ENCODE measurements at places on chromosomes 2 and 18.

DNA sequence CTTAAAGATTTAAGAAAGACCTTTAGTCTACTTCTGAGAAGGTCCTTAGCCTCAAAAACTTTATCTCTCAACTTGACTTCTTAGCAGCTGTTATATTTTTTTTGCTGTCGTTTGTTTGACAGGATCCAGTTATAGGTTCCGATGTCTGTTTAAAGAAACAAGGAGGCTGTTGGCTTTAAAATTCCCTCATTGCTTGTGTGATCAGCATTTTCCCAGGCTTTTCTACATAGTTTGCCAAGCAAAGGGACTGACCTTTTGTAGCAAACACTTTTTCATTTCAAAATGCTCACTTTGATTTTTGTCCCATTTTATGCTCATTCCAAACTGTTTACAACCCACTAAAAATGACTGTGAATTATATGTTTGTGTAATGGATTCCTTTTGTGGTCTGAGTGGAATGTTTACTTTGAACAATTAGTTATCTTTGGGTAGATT lies 394.9 kb downstream of the ARHGAP15 start:
- no peak for DNase-seq

GRCh38 chr2:69764286-69765095 lies 22.6 kb downstream of the ANXA4 start:
- no peak for DNase-seq

GRCh38 chr18:22641958-22642357 lies 224.2 kb upstream of the CTAGE1 start:
- no peak for DNase-seq

DNA sequence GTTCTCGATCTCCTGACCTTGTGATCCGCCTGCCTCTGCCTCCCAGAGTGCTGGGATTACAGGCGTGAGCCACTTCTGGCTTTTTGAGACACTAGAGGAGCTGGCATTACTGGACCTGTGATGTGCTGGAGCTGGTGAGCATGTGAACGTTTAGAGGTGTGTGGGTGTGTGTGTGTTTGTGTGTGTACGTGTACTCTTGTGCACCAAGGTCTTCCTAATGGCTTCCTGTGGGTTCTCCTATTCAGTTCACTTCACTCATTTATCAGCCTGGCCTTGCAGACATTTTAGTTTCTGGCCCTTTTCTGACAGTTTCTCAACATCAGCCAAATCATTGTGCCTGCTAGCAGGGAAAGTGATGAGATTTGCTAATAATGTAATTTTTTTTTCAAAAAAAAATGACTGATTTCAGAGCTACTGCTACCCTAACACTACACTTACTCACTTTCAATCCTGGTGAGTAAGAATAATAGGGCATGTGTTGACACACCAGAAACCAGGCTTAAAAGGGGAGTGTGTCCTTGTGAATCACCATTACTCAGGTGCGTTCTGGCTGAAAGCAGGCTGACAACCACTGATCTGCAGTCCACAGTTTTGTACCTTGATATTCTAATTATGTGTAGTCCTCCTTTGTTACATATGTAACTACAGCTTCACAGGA lies 41.0 kb upstream of the ACTR3 start:
- no peak for DNase-seq

DNA sequence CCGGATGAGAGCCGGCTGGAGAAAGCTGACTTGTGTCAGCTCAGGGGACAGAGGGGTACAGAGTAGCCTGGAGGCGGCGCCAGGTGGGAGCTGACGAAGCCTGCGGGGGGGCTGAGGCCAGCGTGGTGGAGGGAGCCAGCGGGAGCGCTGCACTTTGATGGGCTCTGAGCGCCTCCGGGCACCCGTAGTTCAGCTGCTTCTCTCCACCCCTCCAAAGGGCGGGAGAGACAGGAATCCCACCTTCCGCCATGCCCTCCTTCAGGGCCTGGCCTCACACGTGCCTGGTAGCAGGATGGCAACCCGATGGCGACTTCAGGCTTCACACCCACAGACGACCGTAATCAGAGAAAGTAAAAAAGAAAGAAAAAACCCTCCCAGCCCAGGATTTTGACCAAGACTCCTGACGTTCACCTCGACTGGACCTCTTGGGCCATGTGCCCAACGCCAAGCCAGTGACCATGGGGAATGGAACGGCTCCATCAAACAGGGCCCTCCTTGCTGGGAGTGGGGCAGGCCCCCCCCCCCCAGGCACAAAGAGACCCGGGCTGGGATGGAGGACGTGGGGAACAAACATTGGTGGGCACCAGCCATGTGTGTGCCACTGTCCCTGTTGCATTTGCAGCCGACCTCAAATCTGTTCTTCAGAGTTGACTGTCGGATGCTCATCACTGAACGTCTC lies 60.7 kb upstream of the ASAP2 start:
- DNase-seq, result no peak

GRCh38 chr2:58155160-58155778 lies 85.9 kb downstream of the FANCL start:
- no peak for DNase-seq

DNA sequence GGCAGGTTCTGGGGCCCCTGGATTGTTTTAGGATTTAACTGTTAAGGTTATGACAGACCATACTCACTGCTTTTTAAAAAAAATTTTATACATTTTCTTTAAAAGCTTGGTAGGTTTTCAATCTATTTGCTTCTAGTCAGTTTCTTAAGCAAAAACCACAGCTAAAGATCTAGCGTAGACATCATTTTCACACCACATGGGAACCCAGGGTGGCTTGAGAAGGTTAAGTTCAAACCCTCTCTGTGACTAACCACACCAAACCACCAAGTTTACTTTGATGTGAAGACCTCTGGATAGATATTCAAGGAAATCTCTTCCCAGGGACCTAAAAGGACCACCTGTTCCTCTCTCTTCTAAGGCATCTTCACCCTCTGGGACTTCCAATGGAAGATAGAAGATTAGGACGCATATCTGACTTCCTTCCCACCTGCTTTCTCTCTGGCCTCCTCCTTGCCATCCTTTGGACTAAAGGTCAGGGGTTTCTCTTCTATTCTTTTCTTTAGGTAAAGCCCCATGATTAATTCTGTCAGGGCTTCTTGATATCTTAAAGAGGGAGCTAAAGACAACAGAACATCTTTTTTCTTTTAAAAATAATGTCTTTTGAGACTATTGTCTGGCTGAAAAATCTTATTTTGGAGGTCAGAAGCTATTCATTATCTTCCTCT lies 32.3 kb downstream of the FOSL2 start:
- no peak for DNase-seq

DNA sequence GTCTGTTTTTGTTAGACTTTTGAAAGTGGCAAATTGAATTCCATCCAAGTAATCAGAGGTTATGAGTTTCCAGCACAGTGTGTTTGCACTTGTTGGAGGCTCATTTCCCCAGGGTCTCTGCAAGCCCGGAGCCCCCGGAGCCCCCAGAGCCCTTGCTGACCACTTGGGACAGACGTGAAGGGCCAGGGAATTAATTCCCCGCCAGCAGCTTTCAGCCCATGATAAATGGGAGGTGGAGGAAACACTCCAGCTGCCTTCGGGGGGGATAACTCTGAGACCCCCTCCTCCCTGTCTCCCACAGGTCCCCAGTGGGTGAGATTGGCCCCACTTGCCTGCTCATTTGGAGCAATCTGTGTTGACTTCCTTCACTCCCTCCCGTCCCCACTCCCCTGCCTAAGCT lies 79.2 kb downstream of the KLHL29 start:
- DNase-seq, result no peak

DNA sequence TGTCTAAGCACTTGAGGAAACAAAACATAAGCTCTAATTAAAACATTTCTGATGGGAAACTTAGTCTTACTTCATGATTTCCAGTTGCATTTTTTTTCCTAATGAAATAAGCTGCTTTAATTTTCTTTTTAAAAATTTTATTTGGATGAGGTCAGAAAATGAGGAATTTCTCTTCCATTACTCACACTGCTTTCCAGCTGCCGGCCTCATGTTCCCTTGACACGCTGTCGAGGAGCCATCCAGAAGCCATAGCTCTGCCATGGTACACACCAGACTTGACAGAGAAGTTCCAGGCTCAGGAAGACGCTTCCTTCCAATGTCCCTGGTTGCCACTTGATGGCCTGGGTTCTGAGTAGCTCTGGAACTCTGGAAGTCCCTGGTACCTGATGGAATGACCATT lies 12.1 kb upstream of the MAPRE2 start:
- no peak for DNase-seq

- no peak for DNase-seq
These were observed 753.7 kb downstream of the DSC3 start for GRCh38 chr18:30288662-30289414.

DNA sequence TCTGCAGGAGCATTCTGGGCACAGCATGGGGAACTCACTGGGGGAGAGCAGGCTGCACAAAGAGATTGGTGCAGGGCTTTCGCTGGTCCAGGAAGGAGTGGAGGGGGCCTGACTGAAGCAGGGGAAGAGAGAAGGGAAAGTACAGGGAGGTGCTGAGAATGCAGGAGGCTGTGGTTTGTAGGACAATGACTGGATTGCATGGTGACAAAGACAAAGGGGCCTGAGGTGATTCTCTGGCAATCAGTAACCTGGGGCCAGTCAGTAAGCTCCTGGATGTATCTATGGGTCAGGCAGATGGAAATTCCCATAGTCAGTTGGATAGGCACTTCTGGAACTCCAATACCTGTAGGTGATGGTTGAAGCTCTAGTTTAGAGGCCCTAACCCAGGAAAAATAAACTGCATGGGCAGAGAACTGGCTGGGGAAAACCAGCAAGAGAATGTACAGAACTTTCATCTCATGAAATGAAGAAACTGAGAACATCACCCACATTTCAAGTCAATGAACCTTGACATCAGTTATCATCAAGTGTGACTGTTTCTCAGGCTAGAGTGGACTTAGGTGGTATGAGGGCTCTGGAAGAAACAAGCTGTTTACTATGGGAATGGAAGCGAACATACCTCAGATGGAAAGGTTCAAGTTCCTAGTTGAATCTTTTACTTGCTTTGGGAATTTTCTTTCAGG lies 193.2 kb downstream of the TPGS2 start:
- DNase-seq, result no peak

- DNase-seq, result no peak
These were observed 560.6 kb upstream of the ID2 start for GRCh38 chr2:8121022-8121825.

DNA sequence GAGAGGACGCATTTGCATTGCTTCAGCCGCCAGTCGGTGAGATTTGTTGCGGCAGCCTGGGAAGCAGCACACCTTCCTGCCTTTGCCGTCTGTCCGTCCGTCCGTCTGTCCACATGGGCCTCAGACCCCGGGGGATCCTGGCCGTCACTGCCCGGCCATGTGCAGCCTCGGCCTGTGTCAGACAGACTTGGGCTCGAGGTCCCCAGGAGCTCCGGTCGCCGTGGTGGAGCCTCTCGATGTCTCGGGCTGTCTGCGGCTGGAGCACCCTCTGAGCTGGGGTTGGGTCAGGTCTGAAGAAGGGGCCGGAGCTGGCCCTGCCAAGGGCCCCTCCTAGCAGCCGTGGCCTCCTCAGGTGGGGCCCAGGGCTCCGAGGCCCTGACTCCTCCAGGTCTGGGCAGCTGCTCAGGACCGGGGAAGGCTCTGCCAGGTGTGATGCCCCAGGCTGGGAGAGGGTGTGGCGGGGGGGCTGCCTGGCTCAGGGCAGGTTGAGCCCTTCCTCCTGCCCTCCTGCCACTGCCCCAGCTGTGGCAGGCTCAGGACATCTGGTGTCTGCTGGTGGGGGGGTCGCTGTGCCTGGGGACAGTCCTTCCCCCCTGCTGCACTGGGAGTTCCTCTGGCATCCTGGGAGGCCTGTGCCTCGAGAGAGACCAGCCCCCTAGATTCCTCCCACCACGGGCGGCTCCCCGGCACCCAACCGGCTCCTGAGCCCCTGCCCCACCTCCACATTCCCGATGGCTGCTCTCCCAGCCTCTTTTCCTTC lies 11.8 kb downstream of the NEU4 start:
- no peak for DNase-seq

- DNase-seq, result no peak
These were observed 46.3 kb downstream of the ZCCHC2 start for GRCh38 chr18:62569081-62569655.

GRCh38 chr2:157459486-157459885 lies 15.6 kb upstream of the CYTIP start:
- no peak for DNase-seq

- DNase-seq, result no peak
These were observed 5.4 kb downstream of the SIX2 start for GRCh38 chr2:45003579-45004551.

- DNase-seq, result no peak
These were observed 305.0 kb upstream of the EPAS1 start for GRCh38 chr2:45992021-45992740.

- DNase-seq, result no peak
These were observed 27.4 kb downstream of the ITSN2 start for GRCh38 chr2:24332791-24333540.

DNA sequence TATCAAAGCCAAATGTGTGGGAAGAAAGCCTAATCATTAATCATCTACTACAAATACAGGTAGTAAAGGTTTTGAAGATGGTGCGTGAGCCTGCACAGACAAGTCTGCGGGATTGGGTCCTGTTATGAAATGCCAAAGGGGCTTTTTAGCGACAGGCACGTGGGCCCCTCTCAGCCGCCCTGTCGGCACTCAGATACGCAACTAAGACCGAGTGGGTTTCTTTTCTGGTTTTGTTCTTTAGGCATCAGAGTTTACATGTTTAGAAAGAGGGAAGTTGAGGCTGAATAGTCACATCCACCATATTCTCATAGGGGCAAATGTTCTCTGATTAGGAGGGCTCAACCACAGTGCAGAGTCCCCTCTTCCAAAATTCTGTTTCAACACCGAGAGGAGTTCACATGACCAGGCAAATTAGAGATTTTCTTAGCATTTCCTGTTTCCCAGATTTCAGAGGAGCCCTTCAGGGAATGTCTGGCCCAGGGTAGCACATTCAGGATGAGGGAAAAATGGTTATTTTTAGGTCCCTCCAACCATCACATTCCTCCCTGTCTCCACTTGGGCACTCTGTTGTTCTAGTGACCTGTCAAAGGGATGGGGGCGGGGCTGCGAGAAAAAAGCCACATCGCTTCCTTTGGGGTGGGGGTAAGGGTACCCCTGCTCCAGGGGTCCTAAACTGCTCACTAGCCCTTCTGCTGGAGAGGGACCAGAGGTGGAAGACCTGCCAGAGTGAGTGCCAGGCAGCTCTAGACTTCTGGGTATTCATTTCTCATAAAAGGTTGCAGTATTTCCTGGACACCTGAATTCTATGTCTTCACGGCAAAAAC lies 159.2 kb downstream of the BCL2 start:
- DNase-seq, result peak; percentile 38

DNA sequence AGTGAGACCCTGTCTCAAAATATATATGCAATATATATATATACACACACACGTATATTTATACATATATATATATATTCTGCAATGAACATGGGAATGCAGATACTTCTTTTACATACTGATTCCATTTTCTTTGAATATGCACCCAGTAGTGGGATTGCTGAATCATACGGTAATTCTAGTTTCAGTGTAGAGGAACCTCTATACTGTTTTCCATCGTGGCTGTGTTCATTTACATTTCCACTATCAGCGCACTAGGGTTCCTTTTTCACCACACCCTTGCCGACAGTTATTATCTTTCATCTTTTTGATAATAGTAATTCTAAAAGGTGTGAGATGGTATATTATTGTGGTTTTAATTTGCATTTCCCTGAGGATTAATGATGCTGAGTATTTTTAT lies 52.3 kb upstream of the SLC39A10 start:
- DNase-seq, result no peak

Data from CD4-positive, alpha-beta T cell treated with Interleukin-15 for 1 hour (primary cell).